ENCODE measurements at places on chromosomes 1 and 21. TPM values are rescaled to one million over a fixed set of nuclear protein-coding genes. Genes with fewer than 3 reads are reported as not detected.
A peak's percentile ranks its signal among the peaks of the same experiment; 100 is the strongest.

GRCh38 chr1:206716870-206717673 is 32.4 kb downstream of the MAPKAPK2 start:
- no peak for DNase-seq

Gene FCGR3A
- not detected for total RNA-seq

Gene KPRP
- not detected for total RNA-seq

DNA sequence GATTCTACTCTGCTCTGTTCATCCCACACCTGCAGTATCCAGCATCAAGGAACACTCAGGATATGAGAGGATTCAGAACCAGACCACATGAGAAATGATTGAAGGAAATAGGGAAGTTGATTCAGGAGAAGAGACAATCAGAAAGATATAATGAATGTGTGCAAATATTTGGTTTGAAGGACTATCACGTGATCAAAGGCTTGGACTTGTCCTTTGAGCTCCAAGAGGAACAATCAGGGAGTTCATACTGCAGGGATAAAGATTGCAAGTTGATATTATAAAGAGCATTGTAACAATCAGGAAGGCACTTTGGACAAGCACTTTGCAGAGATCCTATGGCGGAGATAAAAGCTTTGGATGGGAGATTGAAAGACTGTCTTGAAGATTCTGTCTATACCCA is 13.9 kb upstream of the PIGM start:
- no peak for DNase-seq

- peak; percentile 56 for DNase-seq
These were observed 24.1 kb downstream of the GPR3 start for GRCh38 chr1:27416387-27417111.

GRCh38 chr1:88060750-88061491 is 623.2 kb upstream of the PKN2 start:
- no peak for DNase-seq

- no peak for DNase-seq
These were observed 3.1 kb upstream of the BARHL2 start for GRCh38 chr1:90720145-90720636.

GRCh38 chr1:209831615-209832014 is 3.8 kb downstream of the UTP25 start:
- DNase-seq = no peak

Measured in naive thymus-derived CD4-positive, alpha-beta T cell (primary cell).